Activated CD8-positive, alpha-beta memory T cell treated with anti-CD3 and anti-CD28 coated beads for 1 hour (primary cell): ENCODE measurements at places on chromosomes 4 and X.
A peak's percentile ranks its signal among the peaks of the same experiment; 100 is the strongest.

GRCh38 chr4:40845154-40845835 lies 95.5 kb downstream of the NSUN7 start:
- DNase-seq, result no peak

- DNase-seq, result no peak
Measured at GRCh38 chrX:103846386-103846785, 14.3 kb upstream of the RAB9B start.

DNA sequence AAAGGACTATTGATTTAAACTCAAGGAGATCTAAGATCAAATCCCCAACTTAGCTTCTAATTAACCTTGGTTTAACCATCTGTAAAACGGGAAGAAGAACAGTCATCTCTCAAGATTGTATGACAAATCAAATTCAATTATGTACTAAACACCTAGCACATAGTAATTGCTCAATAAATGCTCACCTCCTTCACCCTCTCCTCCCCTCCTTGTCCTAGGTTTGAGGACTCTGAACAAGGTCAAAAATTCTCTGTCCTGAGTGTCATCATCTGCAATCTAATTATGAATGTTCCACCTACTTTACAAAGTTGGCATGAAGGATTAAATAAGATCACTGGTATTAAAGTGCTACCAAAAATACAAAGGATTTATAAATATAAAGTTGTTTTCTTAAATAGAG lies 320.1 kb upstream of the PPARGC1A start:
- no peak for DNase-seq

DNA sequence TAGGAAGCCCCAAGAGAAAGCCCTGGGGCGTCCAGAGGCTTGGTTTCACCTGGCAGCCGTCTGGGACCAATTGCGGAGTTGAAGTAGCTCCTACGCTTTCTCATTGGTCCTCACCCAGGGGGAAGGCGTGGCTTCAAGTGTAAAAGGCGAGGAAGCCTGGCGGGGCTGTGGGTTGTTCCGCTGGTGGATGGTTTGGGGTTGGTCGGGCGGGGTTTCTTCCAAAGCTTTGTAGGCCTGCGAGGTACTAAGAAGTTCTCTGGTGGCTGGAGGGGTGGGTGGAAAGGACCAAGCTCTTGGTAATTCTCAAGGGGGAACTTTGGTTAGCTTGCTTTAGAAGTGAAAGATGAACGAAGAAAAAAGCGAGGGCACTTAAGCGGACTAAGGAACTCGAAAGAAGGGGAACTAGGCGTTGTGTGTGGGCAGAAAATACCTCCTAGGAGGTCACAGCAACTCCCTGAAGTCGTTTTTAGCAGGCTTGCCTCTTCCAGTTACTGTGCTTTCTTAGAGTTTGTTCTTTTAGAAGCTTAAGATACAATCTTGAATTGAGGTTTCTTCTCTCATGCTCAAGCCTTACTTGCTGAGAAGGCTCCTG lies 36.6 kb downstream of the CCNG2 start:
- DNase-seq, result peak; percentile 54

GRCh38 chrX:87805829-87806490 lies 288.4 kb downstream of the KLHL4 start:
- no peak for DNase-seq

- no peak for DNase-seq
Measured at GRCh38 chr4:2500547-2500946, 31.6 kb downstream of the RNF4 start.

GRCh38 chr4:56665781-56666180 lies 15.3 kb downstream of the HOPX start:
- DNase-seq, result no peak

- no peak for DNase-seq
Measured at GRCh38 chr4:170884969-170885570, 795.3 kb upstream of the AADAT start.

- no peak for DNase-seq
Measured at GRCh38 chr4:163707873-163708272, 213.4 kb downstream of the TMA16 start.

DNA sequence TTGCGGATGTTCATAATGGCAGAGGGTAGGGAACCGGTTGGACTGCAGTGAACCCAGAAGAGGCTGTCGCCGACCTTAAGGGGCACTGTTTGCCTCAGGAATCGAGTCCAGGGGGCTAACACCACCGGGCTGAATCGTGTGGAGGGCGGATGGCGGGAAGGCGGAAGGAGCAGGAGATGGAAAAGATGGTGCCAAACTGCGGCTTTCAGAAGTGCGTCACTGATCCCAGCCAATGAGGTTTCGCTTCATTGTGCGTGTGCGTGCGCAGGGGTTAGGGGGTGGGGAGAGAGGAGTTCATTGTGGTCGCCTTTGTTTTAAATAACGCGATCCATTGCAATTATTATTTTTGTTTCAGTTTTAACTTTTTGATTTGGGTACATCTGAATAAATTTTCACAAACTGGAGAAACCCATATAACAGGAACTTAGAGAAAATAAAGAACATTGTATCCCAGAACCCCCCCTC lies at the start of gene NAA11:
Gene NAA11, minus strand, starts transcription at position 198 of the 465 bp plus-strand sequence. Its CDS starts 184 bp downstream, at position 14.
- DNase-seq, result no peak

- no peak for DNase-seq
Measured at GRCh38 chr4:16035843-16036242, 48.0 kb downstream of the PROM1 start.

- DNase-seq, result no peak
Measured at GRCh38 chr4:74522251-74522991, 77.5 kb downstream of the AREG start.

- DNase-seq, result no peak
Measured at GRCh38 chr4:41426539-41426938, 111.4 kb upstream of the LIMCH1 start.

GRCh38 chrX:123450222-123450621 lies 266.1 kb downstream of the GRIA3 start:
- DNase-seq, result no peak

DNA sequence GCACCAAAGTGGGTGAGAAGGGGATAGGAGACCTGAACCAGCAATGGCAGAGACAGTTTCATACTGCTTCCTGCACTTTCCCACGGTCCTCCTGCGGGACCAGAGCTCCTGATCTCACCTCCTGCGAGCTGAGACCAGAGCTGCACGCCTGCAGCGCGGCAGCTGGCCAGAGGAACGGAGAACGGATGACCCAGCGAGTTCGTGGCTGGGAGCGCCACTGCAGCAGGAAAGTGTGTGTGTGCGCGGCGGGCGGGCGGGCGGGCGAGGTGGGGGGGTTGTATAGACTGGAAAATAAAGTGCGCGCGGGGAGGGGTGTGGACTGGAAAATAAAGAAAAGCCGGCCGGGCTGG lies 16.5 kb downstream of the MCF2 start:
- no peak for DNase-seq

- DNase-seq, result peak; percentile 23
Measured at GRCh38 chr4:141636082-141636770, at the start of gene IL15. TSS of gene IL15 (plus strand) at chr4:141636583. CDS start at chr4:141719465, 82,882 bp downstream.

- no peak for DNase-seq
Measured at GRCh38 chrX:119503484-119503861, 35.2 kb downstream of the SLC25A5 start.

GRCh38 chr4:60133375-60133774 lies 1066.8 kb upstream of the ADGRL3 start:
- DNase-seq, result no peak

DNA sequence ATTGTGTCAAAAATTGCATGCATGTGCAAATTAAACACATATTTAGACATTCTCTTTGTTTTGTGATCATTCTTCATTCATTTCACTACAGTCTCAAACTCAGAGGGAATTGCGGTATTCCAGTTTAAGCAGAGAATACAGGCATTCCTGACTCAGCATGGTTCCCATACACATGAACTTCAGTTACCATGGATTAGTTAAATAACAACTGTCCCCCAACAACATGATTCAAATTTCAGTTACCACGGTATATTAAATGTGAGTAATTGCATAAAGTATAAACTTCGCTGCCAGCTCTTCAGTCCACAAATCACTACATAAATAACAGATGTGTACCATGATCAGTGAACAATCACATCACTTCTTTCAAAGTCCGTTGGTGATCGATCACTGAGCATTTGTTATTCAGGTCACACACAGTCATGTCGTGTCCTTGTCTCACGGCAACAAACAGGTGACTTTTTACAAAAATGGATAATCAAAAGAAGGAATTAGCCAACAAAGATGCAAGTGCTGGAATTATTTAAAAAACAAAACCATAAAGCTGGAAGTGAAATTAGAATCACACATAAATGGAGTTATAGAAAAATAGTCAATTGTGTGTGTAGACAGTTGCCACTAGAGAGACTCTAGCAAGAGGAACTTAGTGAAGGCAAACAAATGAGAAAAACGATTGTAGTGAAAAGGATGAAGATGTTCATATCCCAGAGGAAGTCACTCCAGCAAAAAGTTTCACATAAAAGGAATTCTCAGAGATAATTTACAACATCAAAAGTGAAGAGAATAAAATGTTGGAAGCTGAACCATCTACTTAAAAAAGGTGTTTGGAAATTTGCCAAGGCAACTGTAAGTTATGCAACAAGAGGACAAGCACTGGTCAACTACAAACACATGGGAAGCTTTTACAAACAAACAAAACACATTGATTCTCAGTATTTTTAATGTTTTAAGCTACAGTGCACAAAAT lies 138.6 kb upstream of the SMARCAD1 start:
- no peak for DNase-seq

GRCh38 chr4:92522356-92522755 lies 218.6 kb downstream of the GRID2 start:
- no peak for DNase-seq
